Brain (organoid and tissue), 16 donors: ENCODE measurements at places on chromosomes 5 and 9. TPM values are rescaled to one million over a fixed set of nuclear protein-coding genes. Genes with fewer than 3 reads are reported as not detected.

The GPR150 gene
- 1.4 TPM for polyA plus RNA-seq

The FAM200C gene
- polyA plus RNA-seq, result 3.9 TPM

The OGN gene
- polyA plus RNA-seq, result 2.1 TPM

The ZFP62 gene
- polyA plus RNA-seq, result 17.6 TPM

The TAL2 gene
- polyA plus RNA-seq, result 2.8 TPM

The PCDHB10 gene
- 8.4 TPM for polyA plus RNA-seq

The PRR16 gene
- 0.93 TPM for polyA plus RNA-seq

The FLT4 gene
- 3.2 TPM for polyA plus RNA-seq

The FOXD4L3 gene
- not detected for polyA plus RNA-seq

The PCDHGA3 gene
- polyA plus RNA-seq, result 4.4 TPM

The BDP1 gene
- 1.9 TPM for polyA plus RNA-seq
